ENCODE measurements at places on chromosomes 1 and 21. TPM values are rescaled to one million over a fixed set of nuclear protein-coding genes. Genes with fewer than 3 reads are reported as not detected.

Gene LCE1C
- total RNA-seq = not detected

Gene TPTE
- not detected for total RNA-seq

Gene IL19
- not detected for total RNA-seq

Gene SPRR2A
- total RNA-seq = not detected

Gene RHEX
- total RNA-seq = 1.0 TPM

Measured in left ventricle myocardium superior (tissue), 1 donor.